ENCODE measurements at places on chromosomes 1 and 21.

DNA sequence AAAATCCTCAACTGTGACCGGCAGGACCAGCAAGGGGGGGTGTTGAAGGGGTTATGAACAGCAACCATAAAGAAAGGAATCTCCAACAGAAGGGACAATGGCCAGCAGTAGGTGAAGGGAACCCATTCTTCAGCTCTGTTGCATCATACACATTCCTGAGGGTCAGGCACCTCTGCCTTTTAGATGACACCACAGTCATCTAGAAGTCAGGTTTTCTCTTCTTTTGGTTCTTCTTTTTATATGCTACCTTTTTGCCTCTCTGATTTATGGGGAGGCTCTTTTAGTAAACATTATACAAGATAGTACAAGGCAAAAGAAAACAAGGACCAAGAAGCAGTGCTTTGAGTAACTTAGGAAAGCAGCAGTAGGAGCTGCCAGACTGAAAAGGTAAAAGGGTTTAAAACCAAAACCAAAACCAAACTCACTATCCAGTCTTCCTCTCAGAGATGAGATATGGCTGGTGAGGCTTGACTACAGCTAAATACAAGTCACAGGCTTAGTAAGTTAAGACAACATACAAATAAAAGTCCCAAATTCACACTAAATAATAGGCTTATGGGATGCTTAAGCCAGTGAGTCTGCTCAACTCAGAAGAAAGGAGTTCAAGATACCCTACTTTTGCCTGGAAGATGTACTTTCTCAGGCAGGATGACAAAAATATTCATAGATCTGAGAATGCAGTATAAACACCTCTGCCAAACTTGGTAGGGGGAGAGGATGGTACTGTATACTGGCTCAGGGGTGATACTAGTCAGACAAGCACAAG lies 4.1 kb downstream of the TEX38 start:
- DNase-seq, result no peak

DNA sequence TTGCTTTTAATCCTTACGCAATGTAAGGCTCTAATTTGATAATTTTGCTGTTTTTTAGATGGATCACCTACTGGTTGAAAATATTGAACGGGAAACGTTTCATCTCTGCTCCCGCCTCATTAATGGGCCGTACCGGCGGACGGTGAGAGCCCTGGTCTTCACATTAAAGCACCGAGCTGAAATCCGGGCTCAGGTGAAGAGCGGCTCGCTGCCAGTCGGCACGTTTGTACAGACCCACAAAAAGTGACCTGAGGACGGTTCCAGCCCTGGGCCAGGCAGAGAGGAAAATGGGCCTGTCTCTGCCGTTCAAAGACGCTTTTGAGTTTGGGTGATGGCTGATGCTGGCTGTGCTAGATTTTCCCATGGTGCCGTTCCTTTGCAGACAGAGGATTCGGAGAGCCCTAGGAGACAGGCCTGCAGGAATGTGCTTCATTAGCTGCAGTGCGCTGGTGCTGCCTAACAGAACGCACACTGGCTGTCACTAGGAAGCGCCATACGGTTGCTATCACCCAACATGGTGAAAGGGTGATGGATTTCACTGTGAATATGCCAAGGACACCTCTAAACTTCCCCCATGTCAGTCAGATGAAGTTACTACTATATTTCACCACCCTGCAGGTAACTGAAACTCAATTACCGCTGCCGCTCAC lies 42.9 kb downstream of the TCEANC2 start:
- DNase-seq, result no peak

- no peak for DNase-seq
Observed at GRCh38 chr1:53593758-53594380, 134.7 kb downstream of the DMRTB1 start.

DNA sequence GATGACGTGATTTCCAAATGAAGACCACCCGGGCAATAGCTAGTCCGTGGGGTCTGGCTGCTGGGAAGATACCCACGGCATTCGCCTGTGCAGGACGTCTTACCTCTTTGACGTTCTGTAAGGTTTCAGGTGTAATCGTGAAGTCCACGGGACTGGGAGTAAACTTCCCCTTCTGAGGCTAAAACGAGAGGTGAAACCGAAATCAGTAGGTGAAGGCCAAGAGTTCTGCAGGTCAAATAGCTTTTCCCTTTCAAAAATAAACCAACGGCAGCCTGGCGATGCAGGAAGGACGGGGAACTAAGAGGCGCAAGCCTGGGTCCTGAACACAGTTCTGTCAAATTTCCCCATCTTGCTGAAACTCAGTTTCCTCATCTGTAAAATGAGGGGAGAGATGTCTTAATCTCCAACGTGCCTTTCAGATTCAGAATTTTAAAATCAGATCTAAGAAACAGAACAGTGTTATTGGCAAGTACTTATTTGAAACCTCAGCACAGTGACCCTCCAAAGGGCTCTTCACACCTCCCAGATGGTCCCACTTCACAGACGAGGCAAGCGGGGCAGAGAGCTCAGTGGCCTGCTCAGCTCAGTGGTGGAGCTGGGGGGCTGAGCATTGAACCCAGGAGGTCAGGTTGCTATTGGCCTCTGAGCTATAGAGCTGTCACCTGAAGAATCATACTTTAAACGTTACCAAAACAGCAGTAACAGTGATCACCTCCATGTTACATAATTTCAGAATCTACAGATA lies 34.7 kb downstream of the VPS26C start:
- no peak for DNase-seq

DNA sequence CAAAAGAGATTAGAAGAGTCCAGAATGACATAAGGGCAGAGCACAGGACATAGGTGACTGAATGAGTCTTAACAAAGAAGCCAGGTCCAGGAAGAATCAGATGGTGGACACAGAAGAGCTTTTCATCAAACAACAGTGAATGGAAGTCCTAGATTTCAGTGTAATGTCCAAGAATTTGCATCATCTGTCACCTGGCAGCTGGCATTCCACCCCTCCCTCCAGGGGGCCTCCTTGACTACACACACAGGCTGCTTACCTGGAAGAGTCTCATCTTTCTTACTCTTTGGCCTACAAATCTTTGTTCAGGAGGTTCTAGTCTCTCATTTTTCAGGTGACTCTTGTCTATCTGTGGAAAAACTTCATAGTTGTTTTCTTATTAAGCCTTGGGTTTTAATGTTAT lies 36.2 kb downstream of the GORAB start:
- no peak for DNase-seq

GRCh38 chr1:221203224-221204054 lies 324.2 kb downstream of the HLX start:
- DNase-seq, result peak; percentile 80

- DNase-seq, result peak; percentile 62
Observed at GRCh38 chr1:42753070-42753469, 13.0 kb upstream of the CLDN19 start.

DNA sequence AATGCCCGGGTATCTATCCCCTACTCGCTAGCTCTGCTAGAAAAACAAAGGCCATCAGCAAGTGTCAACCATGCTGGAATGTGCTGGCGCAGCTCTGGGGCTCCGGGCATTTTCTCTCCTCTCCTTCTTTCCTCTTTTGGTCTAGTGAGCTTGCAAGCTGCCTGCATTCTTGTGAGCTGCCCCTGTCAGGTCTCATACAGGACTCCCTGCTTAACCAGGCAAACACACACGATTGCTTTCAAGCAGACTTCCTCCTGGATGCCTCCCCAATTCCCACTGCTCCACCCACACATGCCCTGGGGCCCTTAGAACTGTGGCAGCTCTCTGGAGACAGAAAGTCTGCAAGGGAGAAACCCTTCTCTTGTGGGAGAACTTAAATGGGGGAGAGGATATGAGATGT lies 35.7 kb upstream of the SUCO start:
- DNase-seq, result peak; percentile 76

DNA sequence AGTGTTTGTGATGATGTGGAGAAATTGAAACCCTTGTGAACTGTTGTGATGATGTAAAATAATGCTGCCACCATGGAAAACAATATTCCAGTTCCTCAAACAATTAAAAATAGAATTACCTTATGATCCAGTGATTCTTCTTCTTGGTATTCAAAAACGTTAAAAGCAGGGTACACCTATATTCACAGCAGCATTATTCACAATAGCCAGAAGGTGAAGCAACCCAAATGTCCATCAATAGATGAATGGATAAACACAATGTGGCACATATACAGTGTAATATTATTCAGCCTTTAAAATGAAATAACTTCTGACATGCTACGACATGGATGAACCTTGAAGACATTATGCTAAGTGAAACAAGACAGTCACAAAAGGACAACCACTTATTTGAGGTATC lies 59.2 kb downstream of the LYPLAL1 start:
- no peak for DNase-seq

DNA sequence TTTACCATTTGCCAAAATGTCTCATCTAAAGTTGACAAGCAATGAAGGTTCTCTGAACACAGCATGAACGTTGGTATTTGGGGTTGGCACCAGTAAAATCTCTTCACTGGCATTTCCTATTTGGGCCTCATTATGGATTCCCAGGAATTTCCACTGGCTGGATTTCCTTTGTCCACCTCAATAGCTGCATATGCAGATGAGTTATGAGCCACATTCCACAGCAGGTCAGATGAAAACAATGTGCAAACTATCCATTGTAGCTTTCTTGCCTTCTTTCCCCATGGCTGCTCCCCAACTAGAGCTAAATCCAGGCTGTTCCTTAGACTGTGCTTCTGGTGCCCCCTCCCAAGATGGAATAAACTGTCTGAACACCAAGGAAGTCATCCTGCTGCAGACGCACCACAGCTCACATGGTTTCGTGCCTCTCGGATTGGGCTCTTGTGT lies 168.1 kb upstream of the FGGY start:
- peak; percentile 78 for DNase-seq

DNA sequence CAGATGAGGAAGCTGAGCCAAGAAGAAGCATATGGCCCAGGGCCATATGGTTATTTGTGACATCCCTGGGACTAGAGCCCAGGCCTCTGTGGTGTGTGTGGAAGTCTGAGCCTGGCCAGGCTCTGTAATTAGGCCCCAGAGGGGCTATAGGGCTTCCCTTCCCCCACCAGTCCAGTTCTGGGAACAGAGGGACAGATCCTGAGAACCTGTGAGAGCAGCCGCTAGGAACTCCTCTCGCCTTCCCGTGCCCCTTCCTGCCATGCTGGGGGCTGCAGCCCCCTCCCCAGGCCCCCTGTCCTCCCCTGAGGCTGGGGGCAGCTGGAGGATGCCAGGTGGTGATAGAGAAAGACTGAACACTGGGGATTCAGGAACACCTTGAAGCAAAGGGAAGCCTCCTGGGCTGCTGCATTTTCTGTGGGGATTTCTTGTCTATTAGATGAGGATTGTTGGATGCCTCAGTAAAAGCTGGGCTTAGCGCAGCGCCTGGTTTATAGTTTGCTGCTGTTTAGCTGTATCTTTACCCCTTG lies 33.3 kb downstream of the COQ8A start:
- no peak for DNase-seq

GRCh38 chr1:24540906-24541710 lies 14.8 kb upstream of the NCMAP start:
- DNase-seq, result peak; percentile 75

GRCh38 chr1:43530483-43531106 lies at the start of gene PTPRF:
PTPRF (plus strand) TSS chr1:43530883; CDS start chr1:43545076, 14,193 bp downstream.
- DNase-seq, result peak; percentile 77

DNA sequence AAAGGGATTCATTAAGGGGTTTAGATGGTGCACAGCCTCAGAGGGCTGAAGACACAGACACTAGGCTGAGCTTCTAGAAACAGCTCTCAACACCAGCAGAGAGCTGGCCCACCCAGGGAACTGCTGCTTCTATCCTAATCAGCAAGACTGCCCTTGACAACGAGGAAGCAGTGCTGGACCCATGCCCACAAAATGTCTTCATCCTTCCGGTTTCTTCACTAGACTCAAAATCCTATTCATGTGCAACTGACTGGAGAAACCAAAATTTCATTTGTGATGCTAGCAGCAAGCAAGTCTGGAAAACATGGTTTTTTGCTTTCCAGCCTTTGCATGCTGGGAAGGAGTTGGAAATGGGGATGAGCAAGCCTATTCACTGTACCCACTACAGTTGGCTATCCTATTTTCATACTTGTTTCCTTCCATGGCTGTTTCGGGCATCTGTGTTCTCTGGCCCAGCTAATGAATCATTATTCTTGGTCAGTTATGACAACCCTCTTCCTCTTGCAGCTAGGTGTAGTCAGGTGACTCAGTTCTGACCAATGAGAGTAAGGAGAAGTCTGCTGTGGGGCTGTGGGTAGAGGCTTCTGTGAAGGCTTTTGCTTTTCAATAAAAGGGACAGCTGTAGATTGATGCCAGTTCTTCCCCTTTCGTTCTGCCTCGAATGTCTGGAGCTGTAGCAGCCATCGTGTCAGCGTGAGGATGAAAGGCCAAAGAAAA lies 14.6 kb upstream of the TMEM61 start:
- DNase-seq, result peak; percentile 71

Measured in ELR (cell line).